CD4-positive, alpha-beta T cell (primary cell): ENCODE measurements at places on chromosomes 2 and 18.
A peak's percentile ranks its signal among the peaks of the same experiment; 100 is the strongest.

GRCh38 chr2:14547830-14548229, 84.7 kb upstream of the LRATD1 start:
- no peak for DNase-seq

GRCh38 chr2:190351955-190352354, 8.6 kb downstream of the INPP1 start:
- no peak for DNase-seq

DNA sequence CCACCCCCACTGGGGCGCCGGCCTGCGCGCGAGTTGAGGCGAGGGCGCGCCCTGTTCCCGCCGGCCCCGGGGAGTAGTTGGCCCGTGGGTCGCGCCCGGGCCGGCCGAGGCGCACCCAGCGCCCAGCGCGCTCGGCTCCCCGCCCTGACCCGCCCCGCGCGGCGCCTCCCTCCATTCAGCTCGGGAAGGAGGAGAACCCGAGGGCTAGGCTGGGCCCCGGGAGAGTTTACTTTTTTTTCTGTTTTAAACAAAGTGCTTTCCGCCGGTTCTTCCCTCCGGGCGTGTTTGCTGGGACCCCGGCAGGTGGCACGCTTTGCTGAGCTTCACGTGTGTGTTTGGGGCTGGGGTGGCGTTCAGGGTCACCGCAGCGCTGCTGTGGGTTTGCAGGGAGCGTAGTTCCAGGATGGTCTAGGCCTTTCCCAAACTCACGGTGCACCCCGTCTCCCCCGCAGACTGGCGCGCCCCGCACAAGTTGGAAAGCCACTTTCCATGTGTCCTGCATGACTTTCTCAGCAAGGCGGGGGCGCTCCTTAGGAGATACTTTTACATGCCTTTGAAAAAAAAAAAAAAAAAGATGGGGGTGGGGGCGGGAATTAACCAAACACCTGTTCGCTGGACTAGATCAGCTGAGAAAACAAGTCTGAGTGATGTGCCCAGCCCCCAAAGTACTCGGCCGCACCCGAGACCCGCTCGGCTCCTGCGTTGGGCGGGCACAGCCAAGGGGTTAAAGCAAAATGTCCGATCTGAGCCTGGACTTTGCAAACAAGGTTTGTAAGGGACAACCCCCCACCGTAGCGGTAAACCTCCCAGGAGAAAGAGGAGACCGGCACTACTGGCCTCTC, 825 bp downstream of the ITGA6 start:
- peak; percentile 70 for DNase-seq

DNA sequence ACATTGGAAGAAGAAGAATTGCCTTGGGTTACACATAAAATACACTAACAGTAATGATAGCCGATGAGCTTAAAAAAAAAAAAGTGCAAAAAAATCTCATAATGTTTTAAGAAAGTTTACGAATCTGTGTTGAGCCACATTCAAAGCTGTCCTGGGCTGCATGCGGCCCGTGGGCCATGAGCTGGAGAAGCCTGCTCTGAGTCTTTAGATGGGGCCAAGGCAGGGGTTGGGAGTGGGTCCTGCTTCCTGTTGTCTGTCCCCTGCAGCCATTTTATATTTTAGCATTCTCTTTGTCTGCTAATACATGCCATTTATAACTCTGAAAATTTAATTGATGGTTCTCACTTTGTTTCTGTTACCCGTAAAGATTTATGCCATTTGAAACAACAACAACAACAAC, 93.2 kb downstream of the EPC2 start:
- DNase-seq, result no peak

DNA sequence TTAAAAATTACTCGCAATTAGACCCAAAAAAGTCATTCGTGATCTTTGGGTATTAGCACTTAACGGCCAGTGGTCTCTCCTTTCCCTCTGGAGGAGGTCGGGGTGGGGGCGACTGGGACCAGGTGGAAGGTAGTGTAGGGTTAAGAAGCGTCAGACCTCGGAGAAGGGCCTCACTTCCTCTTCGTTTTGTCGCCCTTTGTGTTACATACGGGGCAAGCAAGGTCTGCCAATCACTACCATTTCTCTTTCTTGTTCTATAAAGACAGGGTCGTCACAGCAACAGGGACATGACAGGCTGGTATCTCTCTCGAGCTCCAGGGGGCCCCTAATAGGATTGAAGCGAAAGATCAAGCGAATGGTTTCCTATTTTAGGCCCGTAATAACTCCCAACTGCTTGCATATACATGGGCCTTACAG, 136.6 kb downstream of the INSIG2 start:
- no peak for DNase-seq

DNA sequence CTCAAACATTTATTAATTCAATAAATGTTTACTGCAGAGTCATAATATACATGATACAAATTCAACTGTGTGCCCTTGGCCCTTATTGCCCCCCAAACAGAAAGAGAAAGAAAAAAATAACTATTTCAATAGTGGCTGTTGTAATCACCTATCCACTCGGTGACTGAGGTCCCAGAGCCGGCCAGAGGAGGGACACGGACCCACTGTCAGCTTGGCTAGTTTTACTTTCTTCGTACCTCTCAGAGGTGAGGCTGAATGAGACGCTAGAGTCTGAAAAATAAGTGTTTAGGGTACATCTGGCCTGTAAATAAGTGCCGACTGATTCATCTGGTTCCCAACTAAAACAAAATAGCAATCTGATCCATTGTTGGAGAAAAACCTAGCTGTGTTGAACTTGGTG, 31.3 kb upstream of the FZD7 start:
- no peak for DNase-seq

GRCh38 chr2:195697681-195698220, 40.7 kb downstream of the SLC39A10 start:
- DNase-seq, result no peak

DNA sequence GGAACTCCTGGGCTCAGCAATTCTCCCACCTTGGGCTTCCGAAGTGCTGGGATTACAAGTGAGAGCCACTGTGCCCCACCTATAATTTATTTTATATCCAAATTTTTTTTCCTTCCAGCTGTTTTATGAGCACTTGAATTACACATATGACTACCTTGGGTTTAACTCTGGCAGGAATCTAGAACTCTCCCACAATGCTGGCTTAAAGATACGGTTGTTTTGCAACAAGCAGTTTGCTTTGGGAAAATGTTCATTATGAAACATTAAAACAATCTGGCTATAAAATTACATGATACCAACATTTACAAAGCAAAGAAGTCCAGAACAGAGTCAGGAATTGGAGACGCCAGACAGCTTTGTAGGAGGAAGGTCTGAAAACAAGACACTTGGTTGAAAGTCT, 12.8 kb downstream of the CD302 start:
- no peak for DNase-seq
